ENCODE measurements at places on chromosomes 3 and 15.

GRCh38 chr3:42991341-42992315 is 12.5 kb downstream of the GASK1A start:
- DNase-seq, result no peak

DNA sequence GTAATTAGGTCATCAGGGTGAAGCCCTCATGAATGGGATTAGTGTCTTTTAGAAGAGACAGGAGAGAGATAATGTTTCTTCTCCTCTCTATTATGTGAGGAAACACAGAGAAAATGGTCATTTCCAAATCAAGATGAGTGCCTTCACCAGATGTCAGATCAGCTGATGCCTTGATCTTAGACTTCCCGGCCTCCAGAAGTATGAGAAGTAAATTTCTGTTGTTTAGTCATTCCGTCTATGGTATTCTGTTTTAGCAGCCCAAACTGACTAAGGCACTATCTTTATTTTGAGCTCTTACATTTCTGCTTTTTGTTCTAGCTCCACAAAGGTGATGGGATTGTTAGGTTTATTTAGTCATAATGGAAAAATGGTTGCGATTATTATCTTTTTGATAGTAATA is 273.2 kb upstream of the GADL1 start:
- DNase-seq, result no peak

- DNase-seq, result no peak
These were observed 111.3 kb upstream of the SLC7A14 start for GRCh38 chr3:170697131-170697530.

- DNase-seq, result no peak
These were observed 262.8 kb downstream of the RORA start for GRCh38 chr15:60966316-60966715.

DNA sequence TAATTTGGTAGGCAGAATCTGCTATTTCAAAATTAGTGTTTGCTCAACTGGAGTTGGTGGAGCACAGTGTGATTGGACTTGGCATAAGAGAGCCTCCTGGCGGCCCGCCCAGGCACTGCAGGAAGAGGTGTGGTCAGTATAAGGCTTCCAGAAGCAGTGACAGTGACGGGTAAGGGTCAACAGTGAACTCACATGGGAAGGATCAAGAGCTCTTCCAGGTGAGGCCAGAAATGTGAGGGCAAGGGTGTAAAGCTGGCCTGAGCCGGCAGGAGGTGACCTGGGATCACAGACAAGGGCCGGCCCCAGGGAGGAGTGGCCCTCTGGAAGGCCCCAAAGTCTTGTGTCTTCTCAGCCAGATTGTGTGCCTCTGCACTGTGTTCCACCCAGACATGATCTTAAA is 93.2 kb upstream of the RNF7 start:
- peak; percentile 48 for DNase-seq

DNA sequence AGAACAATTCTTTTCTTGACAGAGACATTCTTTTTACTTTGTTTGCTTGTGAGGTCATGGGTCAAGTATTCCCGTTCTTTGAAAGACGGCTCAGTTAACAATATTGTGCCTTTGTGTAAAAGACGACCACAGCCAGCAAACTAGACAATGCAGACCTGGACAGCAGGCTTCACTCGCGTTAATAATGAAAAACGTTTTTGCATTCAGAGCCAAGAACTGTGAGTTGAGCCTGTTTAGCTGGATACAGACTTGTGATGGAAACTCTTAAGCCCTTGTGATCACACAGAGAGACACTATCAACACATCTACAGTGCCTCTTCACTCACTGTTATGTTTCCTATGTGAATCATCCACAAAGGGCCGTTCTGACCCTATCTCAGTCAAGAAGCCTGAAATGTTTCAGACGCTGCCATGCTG is 37.3 kb upstream of the CMTM7 start:
- DNase-seq, result no peak

- DNase-seq, result no peak
These were observed 782.0 kb downstream of the EPHA3 start for GRCh38 chr3:89889386-89889785.
